ENCODE measurements at places on chromosomes 6 and 20.

DNA sequence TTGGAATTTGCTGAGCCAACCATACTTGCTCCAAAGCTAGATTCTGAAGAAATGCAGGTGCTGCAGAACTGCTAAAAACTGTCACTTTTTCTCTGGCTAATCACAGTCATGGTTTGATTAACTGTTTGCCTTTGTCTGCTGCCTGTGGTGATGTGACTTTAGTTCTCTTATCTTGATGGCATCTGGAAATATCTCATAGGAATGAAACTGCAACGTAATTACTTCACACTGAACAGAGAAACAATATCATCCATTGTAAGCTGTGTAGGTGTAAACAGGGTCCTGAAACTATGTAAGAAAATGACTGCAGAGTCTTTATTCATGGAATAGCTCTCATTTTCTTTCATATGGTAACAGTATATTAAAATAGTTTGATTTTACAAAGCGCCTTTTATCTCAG, 721.9 kb upstream of the HS3ST5 start:
- DNase-seq: no peak

DNA sequence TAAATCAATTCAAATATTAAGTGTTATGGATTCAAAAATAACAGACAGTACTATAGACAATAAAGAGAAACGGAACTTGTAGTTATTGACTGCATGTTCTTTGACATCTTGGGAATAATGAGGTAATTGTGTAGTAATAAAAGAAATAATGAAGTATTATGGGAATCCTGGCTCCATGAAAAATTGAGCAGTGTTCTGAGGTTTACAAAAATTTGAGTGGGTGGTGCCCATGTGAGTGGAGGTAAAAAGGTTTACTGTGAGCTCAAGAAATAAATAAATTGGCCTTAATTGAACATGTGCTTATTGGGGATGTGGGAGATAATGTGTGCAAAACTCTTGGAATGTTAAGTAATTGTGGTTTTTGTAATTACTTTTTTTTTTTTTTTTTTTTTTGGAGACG, 1013.7 kb upstream of the GJE1 start:
- DNase-seq: no peak

GRCh38 chr6:107228754-107229153, 113.4 kb upstream of the BEND3 start:
- no peak for DNase-seq

DNA sequence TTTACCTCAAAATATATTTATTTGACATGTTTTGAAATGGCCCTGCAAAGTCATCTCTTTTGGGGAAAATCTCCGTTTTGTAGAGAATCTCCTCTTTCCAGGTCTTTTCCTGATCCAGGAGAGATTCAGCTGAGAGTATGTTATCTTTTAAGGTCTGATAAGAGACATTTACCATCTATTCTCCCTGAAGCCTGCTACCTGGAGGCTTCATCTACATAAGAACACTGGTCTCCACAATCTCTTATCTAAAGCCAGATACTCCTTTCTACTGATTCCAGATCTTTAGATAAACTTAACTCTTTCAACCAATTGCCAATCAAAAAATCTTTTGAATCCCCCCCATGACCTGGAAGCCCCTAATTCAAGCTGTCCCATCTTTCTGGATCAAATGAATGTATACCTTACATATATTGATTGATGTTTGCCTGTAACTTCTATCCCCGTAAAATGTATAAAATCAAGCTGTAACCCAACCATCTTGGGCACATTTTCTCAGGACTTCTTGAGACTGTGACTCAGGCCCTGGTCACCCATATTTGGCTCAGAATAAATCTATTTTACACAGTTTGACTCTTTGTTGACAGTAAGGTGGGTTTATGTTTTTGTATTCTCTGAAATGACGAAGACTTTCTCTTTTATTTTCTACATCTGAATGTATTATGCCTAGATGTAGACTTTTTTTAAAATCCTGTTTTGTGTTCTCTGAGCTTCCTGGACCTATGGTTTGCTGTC, 95.5 kb downstream of the ECT2L start:
- no peak for DNase-seq

GRCh38 chr6:85394853-85395538, 54.9 kb upstream of the NT5E start:
- DNase-seq: no peak

- peak; percentile 79 for DNase-seq
These were observed 71.4 kb downstream of the ARID1B start for GRCh38 chr6:156848533-156848932.

DNA sequence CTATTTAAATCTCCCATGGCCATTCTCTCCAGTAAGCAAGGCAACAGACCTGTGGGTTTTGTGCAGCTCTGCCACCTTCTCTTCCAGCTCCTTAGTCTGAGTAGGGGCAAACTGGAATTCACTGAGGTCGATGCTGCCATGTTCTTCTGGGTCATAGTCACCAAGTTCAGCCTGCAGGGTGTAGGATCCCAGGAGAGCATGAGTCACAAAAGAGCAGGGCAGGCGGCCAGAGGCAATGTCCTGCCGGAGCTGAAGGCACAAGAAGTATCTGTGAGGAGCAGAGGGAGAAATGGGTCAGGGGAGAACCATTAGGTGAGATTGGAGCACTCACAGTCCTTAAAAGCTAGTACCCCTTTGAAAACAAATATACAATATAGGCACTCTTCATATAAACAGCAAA, 73.7 kb downstream of the SMLR1 start:
- DNase-seq: no peak

DNA sequence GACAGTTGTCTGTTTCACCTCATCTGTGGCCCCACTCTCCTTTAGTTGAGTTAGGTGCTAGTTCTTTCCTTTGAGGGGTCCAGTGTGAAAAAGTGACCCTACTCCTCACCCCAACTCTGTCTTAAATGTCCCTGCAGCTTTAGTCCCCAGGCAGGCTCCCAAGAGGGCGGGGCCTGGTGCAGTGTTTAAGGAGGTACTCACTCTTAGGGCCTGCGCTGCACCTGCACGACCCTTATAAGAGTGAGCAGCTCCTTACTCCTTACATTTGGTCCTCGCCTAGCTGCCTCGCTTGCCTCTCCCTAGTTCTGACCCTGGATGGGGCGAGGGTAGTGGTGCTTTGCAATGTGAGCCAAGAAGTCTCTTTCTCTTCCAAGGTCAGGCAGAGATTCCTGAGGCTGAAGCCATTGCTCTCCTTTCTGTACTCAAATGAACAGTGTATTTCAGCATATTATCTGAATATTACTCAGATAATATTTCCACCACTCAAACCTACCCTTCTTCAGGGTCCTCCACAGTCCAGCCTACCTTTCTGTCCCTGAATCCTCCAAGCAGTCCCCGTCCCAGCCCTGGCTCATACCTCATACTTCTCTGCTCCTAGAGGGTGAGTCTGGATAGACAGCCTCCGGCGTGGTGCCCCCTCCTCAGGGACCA, 11.9 kb upstream of the VEGFA start:
- no peak for DNase-seq

- DNase-seq: no peak
These were observed 285.4 kb upstream of the FLRT3 start for GRCh38 chr20:14622796-14623195.

- no peak for DNase-seq
These were observed 30.9 kb downstream of the LRRC1 start for GRCh38 chr6:53825532-53826321.

DNA sequence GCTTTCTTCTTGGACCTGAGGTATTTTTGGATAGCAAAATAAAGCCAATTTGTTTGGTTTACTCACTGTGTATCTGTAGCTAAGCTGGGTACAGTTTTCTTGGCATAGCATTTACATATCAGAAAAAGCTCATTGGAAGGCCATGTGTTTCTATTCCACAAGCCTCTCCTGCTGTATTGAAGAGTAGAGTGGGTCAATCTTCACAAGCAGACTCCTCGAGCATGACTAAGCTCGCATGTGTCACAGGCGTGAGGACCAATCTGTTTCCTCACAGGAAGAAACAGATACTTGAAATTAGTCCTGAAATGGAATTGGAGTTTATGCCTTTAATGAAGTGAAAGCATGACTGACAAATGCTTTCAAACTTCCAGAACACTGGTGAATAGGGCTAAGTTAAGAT, 1279.0 kb upstream of the MAP3K7 start:
- DNase-seq: no peak

GRCh38 chr6:144877118-144877517, 592.0 kb downstream of the UTRN start:
- DNase-seq: no peak

DNA sequence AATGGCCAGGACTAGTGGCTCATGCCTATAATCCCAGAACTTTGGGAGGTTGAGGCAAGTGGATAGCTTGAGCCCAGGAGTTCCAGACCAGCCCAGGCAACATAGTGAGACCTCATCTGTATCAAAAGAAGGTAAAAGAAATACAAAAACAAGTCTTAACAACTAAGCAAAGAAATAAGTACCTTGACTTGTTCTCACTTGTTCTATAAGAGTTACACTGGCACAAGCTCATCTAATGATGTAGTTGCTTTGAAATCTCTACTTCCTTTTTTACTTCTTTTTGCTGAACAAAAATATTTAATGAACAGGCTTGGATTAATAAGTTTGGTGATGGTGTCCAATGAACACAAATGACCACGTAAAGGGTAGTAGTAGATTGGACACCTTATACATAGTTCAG, 72.2 kb downstream of the SGK1 start:
- no peak for DNase-seq

GRCh38 chr6:109783250-109783986, 92.3 kb downstream of the FIG4 start:
- peak; percentile 41 for DNase-seq

DNA sequence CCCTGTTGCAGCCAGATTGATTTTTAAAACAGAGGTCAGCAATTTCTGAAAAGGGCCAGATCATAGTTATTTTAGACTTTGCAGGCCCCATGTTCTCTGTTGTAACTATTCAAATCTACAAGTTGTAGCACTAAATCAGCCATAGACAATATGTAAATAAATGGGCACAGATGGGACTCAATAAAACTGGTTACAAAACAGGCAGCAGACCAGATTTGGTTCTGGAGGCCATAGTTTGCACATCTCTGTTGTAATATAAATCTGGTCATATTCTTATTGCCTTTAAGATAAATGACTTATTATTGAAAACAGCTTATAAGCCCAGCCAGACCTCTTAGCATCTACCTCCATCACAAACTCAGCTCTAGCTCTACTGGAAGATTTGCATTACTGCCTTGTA, 114.0 kb upstream of the ARG1 start:
- no peak for DNase-seq

DNA sequence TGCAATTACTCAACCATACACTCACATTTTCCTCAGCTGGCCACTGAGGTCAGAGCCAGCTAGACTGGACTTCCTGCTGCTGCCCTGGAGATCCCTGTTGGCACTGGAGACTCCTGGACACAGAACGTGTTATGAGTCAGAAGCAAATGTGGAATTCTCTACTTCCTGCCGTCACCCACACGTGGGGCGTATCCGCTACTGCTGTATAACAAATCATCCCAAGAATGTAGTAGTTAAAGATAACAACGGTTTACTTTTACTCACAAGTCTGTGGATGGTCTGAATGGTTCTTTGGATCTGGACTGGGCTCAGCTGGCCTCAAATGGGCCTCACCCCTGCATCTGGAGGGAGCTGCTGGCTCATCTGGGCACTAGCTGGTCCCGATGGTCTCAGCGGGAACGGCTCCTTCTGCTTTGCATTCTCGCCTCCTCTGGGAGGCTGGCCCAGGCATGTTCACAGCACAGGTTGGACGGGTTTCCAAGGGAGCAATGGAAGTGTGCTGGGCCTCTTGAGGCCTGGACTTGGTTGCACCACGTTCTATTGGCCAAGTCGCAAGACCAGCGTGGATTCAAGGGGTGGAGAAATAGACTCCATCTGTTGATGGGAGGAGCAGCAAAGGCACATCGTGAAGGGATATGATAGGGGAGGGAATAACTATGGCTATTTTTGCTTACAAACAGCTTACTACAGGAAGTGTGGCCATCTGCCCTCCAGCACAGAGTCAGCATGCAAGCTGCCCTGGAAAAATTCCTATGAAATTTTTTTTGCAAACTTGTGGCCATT, 118.5 kb downstream of the SNX5 start:
- DNase-seq: no peak

DNA sequence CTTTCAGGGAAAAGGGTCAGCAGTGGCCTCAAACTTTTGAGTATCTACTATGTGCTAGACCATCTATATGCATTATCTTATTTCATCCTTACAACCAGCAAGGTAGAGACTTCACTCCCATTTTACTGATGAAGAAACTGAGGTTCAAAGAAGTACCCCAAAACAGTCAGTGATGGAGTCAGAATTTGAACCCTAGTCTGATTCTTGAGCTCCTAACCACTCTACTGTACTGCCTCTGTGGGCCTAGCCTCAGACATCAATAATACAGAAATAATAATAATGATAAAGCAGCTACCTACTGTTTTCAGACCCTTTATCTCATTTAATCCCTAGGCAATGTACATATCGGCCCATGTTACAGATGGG, 8.4 kb downstream of the ADA start:
- no peak for DNase-seq

GRCh38 chr6:170236131-170236836, 54.6 kb downstream of the DLL1 start:
- no peak for DNase-seq

- DNase-seq: no peak
These were observed 246.2 kb upstream of the NRSN1 start for GRCh38 chr6:23879816-23880215.

- peak; percentile 50 for DNase-seq
These were observed 79.0 kb downstream of the PSMG4 start for GRCh38 chr6:3337521-3338350.

DNA sequence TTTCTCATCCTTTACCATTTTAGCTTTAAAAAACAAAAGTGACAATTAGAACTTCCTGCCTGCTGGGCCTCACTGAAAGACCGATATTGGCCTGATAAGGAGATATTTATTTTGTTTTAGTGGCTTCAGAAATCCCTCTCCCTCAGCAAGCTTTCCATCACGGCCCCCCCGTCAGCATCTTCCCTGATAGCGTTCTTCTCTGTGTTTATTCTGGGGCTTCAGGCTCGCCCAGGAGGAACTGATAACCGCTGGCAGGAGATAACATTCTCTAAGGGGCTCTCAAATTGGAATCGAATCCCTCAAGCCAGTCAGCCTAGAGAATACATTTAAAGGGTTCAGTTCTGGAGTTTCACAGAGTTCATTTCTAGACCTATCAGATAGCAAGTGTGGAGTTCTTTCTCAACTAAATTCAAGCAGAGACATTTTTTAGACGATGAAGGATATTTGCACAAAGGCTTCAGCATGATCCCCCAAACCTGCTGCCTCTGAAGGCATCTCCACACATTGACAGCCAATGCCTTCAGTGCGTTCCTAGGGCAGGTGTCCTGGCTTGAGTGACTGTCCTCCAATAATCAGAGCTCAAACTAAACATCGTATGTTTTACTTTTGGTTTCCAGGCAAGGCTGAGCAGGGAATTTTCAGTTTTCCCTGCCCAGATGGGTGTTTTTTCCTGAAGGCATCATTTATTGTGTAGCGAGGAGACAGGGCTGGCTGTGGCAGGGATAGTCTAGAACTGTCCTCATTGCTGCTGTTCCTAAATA, 17.0 kb downstream of the PRDM1 start:
- DNase-seq: no peak

DNA sequence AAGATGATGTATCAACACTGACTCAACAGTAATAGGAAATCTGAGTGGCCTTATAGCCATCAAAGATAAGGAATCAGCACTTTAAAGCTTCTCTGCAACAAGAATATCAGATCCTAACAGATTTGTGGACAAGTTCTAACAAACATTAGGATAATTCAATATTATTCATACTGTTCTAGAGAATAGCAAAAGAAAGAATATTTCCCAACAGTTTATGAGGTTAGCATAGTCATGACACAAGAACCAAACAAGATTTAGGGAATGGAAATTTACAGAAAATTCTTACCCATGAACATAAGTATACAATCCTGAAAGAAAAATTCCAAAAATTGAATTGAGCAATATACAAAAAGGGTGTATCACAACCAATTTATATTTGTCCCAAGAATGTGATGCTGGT, 64.3 kb upstream of the BTBD3 start:
- no peak for DNase-seq

- no peak for DNase-seq
These were observed 319.8 kb downstream of the FRK start for GRCh38 chr6:115740907-115741306.

Data from KBM-7 (cell line).